IPS DF 6.9 (cell line): ENCODE measurements at places on chromosomes 13 and 19.

DNA sequence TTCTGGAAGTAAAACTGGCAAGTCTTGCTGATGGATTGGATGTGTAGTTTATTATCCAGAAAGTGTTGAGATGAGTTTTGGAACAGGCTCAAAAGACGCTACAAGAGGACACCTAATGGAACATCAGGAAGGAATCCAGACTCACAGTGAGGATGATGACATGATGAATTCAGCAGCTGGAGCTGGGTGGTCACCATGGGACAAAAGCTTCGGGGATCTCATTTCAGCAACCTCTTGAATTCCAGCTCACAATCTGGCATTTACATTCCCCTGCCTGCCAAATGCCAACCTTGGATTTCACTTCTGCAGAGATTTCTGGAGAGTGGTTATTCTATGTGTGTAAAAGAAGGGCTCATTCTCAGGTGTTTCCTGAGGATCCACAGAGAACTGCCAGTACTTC lies 288.0 kb upstream of the TMTC4 start:
- no peak for DNase-seq

GRCh38 chr19:14830702-14831101 lies 4.3 kb downstream of the OR7A5 start:
- no peak for DNase-seq

DNA sequence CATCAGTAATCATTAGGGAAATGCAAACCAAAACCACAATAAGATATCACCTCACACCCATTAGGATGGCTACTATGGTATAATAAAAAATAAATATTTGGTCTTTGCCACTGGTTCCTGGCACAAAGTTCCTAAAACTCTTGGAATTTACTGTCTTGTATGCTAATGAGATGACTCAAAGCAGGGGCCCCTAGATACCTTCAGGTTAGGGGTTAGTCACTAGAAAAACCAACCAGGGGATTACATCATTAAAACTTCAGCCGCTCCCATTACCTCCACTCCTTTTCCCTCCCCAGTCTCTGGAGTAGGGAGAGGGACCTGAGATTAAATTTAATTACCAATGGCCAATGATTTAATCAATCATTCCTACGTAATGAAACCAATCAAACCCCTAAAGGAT lies 49.6 kb downstream of the THSD1 start:
- no peak for DNase-seq

DNA sequence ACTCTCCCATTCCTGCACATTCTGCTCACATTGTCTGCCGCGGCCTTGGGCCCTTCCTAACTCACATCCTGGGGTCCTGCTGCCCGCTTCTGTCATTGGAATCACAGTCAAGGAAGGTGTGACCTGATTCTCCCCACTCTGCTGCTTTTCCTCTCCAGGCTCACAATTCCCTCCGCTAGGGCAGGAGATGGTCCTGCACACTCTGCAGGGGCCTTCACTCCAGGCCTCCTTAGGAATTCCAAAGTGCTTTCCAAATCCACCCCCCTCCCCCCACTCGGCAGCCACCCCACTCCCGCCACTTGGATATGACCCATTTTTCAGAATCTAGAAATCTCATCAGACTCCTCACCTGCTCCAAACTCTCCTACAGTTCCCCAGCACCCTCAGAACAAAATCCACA lies 3.1 kb upstream of the SLC5A5 start:
- no peak for DNase-seq

GRCh38 chr19:52142001-52142595 lies 2.4 kb upstream of the ZNF616 start:
- DNase-seq: no peak

GRCh38 chr19:41457241-41457640 lies 14.3 kb downstream of the ERICH4 start:
- DNase-seq: no peak

- DNase-seq: no peak
Measured at GRCh38 chr19:27885359-27885758, 1327.6 kb downstream of the UQCRFS1 start.

DNA sequence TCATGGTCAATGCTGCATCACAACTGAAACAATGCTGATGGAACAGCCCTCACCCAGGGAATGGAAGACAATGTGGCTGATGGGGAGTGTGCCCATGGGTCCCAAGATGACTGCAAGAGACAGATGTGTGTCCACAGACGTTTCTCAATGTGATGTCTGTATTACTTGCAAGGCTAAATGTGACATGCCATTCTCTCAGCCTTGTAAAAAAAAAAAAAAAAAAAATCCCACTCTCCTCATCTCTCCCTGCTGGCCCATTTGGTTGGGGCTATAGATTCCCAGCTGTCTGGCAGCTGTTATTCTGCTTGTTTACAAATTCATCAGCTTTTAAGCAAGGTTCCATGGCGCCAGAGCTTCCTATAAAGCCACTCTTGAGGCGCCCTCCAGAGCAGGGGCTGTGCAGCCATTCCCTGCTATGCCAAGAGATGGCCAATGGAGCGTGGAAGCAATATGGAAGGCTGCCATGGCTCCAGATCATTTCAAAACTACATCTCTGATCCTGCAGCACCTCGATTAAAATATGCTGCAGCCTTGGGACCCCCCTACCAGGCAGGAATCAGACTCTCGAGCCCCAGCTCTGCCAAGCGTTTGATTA lies 294.8 kb downstream of the FOXO1 start:
- no peak for DNase-seq

DNA sequence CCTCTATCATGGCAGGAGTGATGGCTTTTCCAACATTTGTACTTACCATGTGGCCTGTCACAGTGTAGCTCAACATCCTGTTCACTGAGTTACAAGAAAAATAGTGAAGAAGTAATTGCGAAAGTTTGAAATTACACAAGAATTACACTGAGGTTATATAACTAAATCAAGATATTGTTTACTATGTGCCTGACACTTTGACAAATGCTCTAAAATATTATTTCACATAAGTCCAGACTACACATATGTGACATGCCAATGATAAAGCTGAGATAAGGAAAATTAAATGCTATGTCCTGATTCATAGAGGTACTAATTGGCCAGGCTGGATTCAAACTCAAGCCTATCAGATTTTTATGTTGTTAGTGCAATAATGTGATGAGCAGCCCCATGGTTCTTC lies 451.7 kb downstream of the PCDH9 start:
- no peak for DNase-seq
